ENCODE measurements at places on chromosomes 2 and 18.

DNA sequence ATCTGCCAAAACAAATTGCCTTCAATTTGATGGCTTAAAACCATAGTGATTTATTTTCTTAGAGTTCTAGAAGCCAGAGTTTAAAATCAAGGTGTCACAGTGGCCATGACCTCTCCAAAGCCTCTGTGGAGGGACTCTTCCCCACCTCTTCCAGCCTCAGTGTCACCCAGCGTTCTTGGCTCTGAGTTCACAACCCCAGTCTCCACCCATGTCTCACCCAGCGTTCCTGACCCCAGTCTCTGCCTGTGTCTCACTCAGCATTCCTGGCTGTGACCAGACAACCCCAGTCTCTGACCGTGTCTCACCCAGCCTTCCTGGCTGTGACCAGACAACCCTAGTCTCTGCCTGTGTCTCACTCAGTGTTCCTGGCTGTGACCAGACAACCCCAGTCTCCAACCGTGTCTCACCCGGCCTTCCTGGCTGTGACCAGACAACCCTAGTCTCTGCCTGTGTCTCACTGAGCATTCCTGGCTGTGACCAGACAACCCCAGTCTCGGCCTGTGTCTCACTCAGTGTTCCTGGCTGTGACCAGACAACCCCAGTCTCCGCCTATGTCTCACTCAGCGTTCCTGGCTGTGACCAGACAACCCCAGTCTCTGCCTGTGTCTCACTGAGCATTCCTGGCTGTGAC lies 299.3 kb downstream of the GALR1 start:
- no peak for DNase-seq

DNA sequence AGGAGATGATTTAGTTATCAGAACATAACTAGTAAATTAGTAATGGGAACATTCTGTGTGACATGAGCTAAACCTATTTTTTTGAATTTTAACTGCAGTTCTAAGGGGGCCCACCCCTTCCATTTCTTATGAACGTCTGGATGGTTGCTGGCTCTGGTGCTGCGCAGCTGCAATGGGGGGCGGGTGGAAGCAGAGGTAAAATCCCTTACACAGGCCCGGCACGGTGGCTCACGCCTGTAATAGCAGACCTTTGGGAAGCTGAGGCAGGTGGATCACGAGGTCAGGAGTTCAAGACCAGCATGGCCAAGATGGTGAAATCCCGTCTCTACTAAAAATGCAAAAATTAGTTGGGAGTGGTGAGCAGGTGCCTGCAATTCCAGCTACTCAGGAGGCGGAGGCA lies 151.5 kb downstream of the GALR1 start:
- DNase-seq: no peak

DNA sequence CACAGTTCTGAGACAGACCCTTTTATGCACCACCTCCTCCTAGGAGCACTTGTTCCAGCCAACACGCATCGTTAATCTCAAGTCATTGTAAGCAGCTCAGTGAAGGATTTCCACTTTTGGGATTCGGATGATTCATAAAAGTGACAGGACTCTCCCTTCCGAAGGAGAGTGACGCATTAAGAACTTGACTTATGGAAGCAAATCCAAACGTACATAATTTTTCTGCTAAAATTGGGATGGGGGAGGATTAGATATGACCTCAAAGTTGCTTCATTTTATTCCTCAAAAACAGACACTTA lies 165.7 kb downstream of the TWIST2 start:
- no peak for DNase-seq

- no peak for DNase-seq
Observed at GRCh38 chr2:230008708-230009066, 60.0 kb downstream of the SLC16A14 start.
